ENCODE measurements at places on chromosomes 6 and 20.

DNA sequence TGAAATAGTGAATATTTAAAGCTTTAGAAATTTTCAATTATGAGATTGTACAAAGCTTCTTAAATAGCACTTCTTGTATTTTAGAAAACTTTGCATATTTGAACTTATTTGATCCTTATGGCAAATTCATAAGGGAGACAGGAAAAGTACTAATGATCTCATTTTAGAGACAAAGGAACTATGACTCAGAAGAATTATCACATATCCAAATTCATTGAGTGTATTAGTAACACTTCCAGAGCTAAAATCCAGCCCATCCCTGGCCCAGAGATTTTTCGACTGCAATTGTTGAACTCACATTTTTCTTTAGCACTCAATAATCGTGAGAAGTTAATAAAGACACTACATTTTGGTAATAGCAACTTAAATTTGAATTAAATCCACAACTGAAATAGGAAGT is 704.3 kb downstream of the EPM2A start:
- DNase-seq, result no peak

DNA sequence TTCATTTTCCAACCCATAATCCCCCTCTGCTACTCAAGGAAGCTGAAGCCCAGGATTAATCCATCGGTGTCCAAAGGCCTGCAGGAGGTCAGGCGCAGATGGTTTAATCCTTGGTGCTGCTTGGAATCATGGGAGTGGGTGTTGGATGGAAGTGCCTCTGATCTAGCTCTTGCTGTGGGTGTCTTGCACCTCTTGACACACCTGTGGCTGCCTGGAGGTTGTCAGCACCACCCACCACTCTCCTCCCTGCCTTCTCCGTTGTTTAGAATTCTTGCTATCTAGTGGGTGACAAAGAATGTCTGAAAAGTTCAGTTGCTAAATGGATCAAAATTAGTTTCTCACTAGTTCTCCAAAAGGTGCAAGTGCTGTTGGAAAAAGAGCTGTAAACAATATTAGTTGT is 1074.4 kb upstream of the FLRT3 start:
- no peak for DNase-seq

DNA sequence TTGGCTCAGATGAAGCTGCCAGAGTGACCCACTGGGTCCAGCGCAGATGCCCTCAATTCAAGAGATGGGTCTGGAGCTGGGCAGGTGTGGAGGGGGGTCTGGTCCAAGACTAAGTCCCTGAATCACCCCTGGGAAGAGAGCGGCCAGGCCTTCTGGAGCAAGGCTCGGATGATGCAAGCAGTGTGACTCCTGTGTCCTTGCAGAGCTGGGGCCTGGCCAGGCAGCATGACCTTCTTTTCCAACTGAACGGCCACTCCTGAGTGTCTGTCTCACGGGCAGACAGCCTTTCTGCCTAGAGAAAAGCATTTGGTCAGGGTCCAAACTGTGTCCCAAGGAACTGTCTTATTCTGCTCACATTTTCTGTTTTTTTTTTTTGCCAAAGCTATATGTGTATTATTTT is 42.6 kb upstream of the FNDC1 start:
- no peak for DNase-seq

DNA sequence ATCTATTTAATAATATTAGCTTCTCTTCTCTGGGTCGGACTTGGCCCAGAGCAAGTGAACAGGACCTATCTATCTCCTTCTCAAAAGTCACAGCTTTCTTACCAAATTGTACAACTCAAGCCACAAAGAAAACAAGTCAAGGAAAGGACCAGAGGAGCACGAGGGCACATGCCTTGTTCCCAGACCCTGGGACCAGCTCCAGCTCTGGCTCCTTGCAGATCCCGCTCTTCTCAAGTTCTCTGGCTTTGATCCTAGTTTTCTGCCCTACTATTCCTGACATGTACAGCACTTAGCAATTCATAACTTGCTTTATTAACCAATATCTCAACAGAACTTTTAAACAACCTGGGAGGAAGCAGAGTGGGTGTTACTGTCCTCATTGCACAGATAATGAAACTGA is 185.9 kb downstream of the ESR1 start:
- DNase-seq, result no peak

DNA sequence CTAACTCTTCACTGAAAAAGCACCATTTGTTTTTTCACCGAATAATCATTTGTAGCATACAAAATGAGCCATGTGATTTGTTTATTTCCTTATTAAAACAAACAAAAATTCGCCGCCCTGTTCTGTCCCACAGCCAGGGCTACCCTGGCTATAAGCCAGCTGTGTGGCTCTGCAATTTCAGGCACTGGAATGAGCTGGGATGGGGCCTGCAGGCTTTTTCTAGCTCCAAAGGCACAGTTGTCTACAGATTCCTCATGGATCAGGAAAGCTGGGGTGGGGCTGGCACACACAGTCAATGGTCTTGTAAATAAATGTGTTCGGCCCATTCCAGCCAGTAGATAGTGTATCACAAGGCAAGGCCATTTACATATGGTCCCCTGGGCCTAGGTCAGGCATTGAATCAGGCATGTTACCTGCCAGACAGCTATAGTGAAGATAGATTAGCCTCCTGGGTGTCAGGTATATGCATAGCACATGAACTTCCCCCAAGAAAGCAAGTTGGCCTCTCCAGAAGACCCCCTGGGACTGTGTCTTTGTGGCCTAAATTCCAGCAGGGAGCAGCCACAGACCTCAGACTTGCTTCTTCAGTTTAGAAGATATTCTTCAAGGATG is 608.9 kb downstream of the MAFB start:
- no peak for DNase-seq

DNA sequence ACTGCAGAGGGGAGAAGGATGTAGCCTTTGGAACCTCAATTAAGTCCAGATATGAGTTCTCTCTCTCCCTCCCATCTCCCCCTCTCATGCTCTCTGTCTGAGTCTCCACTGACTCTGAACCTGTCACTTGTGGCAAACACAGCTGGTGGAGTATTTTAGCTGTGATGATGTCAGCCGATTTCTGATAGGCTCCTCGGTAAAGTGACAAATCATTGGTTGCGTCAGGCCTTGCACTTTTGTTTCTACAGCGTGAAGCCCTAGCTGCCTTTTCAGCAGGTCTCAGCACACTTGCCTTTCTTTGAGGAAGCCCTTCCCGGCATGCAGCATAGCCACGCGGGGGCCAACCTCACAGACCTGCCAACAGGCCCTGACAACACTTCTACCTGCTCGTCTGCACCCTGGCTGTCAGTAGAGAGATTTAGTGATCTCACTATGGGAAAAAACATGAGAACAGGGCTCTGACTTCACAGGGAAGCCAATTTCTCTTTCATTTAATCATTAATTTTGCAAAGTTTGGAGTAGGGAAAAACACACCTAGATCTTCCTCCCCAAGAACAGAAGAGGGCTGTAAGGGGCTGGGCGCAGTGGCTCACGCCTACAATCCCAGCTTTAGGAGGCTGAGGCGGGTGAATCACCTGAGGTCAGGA is 84.4 kb downstream of the GMPR start:
- peak; percentile 75 for DNase-seq

GRCh38 chr6:109038837-109039398 is 55.7 kb downstream of the SESN1 start:
- no peak for DNase-seq

DNA sequence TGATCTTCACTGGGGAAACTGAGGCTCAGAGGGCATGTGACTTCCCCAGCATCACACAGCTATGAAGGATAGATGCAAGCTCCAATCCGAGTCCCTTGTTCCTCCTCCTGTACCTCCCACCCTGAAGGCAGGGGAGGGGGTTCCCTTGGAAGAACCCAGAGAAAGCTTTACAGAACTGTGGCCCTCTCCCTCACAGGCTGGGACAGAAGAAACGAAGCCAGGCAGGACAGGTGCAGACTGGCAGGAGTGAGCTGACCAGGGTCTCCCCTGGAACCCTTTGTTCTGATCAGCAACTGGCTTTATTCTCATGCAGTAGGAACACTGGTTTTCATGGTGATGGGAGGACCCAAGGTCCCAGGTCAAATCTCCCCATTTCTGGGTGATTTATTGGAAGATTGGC is 90.2 kb downstream of the TMEM242 start:
- DNase-seq, result no peak

- no peak for DNase-seq
Observed at GRCh38 chr20:37539424-37539823, 11.7 kb upstream of the BLCAP start.

DNA sequence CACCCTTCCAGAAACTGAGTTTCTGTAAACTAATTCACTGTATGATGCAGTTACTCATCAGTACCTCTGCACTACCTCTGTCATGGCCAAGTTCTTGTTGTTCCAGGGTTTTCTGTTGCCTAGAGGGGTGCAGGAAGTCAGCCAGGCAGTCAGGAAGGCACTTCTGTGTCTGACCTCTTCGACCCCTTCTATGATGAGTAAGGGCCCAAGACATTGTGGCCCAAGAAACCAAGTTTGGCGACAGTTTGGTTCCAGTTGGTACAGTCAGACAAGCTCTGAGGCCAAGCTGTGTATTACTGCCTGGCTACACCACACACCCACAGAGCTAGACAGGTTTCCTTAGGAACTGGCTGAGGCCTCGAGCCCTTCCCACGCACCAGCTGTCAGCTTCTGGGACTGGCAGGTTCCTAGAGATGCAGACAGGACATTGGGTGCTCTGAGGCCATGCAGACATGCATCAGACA is 41.2 kb downstream of the TRAF3IP2 start:
- no peak for DNase-seq

DNA sequence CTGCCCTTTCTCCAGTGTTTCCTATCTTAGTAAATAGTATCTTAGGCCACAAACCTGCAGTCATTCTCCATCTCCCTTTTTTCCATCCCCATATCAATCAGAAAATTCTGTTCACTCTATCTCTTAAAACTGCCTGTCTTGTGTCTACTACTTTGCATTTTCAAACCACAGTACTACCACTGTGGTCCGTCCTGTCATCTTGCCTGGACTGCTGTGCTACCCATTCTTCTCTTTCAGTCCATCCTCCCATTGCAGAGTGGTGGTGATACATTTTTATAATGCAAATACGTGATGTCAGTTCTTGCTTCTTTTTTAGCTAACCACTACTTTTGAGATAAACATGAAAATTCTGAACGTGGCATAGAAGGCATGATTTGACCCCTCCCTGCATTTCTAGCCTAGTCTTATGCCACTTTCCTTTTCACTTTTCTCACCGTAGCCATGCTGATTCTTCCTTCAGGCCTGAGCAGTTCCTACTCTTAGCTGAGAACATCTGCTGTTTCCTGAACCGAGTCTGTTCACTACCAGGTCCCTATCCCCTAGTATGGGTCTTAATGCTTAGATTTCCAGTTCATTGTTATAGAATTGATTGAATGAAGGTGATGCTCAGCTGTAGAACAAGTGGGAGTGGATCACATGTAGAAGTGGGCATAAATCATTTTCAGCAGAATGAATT is 13.8 kb downstream of the TBPL1 start:
- DNase-seq, result no peak

- DNase-seq, result no peak
Observed at GRCh38 chr6:14771016-14771415, 474.9 kb upstream of the JARID2 start.

DNA sequence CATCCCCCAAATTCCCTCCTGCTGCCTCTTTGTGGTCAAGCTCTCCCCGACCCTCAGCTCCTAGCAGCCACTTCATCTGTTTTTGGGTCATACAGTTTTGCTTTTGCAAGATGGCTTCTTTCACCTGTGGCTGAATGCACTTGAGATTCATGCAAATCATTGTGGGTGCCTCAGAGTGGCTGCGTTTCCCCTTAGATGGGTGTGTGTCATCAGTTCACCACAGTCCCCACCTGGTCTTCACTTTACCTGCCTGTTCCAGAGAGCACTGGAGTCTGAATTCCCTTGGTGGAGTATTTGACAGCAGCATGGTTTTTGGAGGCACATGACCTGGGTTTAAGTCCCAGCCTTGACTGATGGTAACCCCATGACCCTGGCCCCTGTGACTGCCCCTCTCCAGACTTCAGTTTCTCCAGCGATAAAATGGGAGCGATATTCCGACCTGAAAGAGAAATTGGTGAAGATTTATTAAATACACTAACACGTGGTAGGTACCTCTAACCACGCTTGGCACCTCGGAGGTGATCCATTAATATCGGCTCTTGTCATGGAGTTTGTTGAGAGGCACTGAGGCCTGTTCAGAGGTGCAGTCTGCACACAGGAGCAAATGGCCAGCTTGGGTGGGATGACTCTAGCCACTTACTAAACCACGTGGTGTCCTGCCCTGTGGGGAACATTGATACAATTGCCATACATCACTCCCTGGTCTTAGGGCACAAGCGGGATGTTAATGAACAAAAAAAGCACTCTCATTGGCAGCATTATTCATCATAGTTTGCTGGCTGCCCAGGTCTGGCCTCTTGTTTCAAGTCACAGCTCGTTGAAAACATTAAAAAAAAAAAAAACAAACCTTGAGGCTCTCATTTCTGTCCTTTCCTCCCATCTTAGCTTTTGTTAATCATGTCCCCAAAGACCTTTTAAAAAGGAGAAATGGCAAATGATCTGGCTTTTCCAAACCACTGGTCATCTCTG is 167.2 kb upstream of the KCNG1 start:
- DNase-seq, result no peak

DNA sequence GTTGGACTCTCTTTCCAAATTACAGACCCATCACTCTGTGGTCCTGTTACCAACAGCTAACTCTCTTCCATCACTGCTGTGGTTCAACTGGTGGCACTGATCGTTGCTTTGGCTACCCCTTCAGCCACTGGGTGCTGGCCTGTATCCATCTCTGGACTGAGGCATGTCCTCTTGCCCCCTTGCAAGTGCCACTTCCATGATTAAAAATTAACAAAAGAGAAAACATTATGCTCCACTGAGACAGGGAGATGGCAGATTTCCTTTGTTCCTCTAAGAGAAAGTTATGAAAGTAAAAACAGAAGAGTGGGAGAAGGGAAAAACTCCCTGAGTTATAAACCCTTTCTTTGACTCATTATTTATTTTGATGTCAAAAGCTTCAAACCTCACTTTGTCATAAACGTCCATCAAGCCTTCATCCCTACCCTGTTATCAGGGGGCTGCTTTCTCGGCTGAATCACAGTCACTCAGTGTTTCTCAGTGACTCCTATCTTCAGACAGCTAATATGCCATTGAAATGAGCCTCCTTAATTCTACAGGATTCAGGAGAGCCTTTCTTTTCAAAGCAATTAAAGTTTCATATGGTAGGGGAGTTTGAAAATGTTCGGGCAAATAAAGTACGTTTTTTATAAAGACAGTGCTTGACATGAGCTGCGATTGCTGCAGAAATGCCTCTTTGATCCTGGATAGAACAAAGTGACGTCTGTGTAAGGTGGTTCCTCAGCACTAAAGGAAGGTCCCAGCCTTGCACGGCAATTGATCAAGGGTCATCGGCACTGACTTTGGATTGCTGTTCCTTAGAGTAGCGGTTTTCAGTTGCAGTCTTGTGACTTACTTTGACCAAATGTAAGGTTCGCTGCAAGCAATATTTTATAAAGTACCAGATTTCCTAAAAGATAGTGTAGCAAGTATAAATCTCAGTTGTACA is 49.9 kb upstream of the PBOV1 start:
- DNase-seq, result no peak

- DNase-seq, result peak; percentile 48
Observed at GRCh38 chr6:166500246-166500645, 86.2 kb downstream of the RAMACL start.

DNA sequence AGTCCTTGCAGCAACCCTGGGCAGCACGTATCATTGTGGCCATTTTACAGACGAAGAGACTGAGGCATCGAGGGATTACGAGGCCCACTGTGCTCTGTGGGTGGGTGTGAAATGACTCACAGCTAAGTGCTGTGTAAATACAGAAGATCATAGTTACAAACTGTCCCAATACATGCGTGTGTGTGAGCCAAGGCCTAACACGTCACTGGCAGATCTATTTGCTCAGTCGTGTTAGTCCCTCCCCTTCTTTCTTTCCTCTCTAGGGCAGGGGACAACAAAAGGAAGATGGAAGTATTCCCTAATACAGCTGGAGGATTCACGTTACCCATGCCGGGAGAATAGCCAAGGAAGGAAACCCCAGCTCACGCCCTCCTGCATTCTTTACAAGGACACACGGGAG is 175.9 kb downstream of the CDC5L start:
- DNase-seq, result no peak

Data from hypothalamus (tissue), 51 donors.